ENCODE measurements at places on chromosomes 12 and 14.

DNA sequence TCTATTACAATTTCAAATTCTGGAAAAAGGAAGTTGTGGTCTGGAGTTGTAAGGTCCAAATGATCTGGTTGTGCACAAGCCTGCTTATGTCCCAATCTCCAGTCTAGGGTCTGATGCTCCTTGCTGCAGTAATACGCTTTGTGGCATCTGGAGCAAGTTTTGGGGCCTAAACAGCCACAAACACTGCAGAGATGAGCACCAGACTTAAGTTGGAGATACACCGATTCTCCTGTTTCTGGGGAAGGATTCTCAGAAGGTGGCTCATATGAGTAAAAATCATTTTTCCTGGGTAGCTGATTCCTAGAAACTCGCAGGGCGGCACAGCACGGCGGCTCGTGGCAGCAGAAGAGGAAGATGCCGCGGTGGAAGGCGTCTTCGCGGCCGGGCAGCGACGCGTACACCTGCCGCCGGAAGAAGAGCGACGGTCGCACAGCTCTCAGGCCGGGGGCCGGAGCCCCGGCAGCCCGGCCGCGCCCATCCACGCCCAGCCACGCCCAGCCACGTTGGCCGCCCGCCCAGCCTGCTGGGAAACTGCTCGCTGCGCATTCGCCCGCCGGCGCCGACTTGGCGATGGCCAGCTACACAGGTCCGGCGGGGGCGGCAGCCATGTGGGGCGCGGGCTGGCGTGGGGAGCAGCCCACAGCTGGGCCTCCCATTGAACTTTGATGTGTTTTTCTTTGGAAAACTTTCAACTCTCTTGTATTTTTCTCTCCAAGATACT, 129.0 kb downstream of the ASCL4 start:
- DNase-seq, result peak; percentile 18

- DNase-seq, result no peak
Observed at GRCh38 chr12:132380641-132381040, 51.3 kb upstream of the GALNT9 start.

- no peak for DNase-seq
Observed at GRCh38 chr14:98345161-98345560, 926.8 kb downstream of the BCL11B start.

GRCh38 chr12:102462795-102463465, 17.4 kb downstream of the IGF1 start:
- no peak for DNase-seq

Measured in stimulated activated CD4-positive, alpha-beta T cell treated with anti-CD3 and anti-CD28 coated beads, Interleukin-12 subunit alpha, Interleukin-12 subunit beta, amount 100 ng/mL, for 4 hours (primary cell).